ENCODE measurements at places on chromosomes 5 and 9.

GRCh38 chr9:90860826-90861225 is 59.2 kb downstream of the SYK start:
- DNase-seq = no peak

DNA sequence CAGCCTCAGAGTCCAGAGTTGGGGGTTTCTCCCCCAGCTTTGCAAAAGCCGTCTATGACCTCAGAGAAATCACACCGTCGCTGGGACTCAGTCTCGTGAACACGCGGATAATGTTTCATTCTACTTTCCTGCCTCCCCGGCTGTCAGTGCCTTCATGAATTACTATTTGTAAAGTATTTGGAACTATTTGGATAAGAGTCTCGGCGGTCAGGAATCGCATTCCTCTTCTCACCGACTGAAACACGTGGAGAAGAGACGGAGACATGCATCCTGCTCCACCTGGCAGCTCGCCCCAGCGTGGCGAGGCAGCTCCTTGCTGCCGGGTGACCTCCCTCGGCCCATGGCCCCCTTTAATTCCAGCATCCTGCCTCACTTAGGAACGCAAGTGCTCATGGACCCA is 23.9 kb downstream of the IRX2 start:
- no peak for DNase-seq

DNA sequence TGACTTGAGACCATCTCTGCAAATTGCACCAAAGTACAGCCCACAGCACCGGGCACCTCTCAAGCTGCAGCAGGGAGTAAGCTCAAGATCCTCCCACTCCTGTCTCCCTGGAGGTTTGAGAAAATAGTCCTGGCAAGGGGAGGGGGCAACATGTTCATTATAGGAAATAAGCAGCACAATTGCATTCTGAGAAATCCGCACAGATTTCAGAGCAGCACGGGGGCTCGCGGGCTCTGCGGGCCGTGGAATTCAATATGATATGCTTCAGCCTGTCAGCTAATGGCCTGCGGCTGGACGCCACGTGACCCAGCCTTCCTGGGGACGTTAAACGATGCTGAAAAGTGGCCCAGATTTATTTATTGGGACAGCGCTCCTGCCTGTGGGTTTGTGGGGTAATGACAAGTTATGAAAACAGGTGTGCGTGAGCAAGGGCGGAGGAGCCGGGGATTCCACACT is 156.4 kb downstream of the DAB2IP start:
- DNase-seq = no peak

GRCh38 chr5:125348936-125349831 is 602.7 kb upstream of the ZNF608 start:
- no peak for DNase-seq

- DNase-seq = no peak
Measured at GRCh38 chr5:85049020-85049419, 664.3 kb upstream of the EDIL3 start.

- DNase-seq = no peak
Measured at GRCh38 chr5:169695025-169695625, 58.0 kb downstream of the DOCK2 start.

DNA sequence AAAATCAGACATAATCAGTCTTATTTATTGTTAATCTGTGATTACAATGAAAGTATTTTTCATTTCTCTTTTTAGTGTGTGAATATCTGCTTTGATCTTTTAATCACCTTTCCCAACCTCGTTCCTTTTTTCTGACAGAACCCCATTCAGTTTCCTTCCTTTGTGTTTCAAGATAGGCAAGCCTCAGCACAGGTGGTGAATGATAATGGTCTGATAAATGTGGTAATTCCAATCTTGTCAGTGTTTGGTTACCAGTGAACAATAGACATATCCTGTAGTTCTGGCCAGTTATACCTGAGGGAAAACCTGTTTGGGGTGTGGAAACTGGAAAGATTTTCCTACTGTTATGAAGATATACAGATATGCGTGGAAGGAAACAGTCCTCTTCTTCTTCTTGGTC is 13.5 kb downstream of the STX17 start:
- no peak for DNase-seq

GRCh38 chr9:92308893-92309292 is 15.4 kb upstream of the IARS1 start:
- no peak for DNase-seq

DNA sequence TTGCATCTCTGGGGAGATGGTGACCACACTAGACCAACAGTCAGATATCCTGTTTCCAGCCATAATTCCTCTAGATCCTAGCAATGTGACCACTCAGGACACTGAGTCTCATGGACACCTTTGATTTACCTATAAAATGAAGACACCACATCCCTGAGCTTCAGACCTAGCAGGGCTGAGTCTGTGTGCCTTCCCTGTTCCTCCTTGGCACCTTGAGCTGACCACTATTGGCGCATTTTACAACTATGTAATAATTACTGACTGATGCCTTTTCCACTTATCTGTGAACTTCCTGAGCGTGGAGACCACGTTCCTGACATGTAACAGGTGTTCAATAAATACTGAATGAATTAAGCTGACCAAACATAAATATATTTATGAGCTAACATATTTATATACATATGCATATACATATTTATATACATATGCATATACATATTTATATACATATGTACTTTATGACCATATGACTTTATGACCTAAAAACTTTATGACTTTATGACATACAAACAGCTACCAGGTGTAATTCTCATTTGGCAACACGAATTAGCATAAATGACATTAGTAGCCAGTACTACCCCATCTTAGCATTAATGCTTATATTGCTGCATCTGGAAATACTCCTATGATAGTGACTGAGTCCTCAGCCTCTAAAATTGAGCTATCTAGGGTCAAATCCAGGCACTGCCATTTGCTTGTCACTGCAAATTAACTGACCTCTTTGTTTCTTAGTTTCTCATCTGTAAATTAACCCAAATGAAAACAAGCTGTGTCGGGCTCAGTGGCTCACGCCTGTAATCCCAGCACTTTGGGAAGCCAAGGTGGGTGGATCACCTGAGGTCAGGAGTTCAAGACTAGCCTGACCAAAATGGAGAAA is 150.6 kb downstream of the GNA14 start:
- no peak for DNase-seq

DNA sequence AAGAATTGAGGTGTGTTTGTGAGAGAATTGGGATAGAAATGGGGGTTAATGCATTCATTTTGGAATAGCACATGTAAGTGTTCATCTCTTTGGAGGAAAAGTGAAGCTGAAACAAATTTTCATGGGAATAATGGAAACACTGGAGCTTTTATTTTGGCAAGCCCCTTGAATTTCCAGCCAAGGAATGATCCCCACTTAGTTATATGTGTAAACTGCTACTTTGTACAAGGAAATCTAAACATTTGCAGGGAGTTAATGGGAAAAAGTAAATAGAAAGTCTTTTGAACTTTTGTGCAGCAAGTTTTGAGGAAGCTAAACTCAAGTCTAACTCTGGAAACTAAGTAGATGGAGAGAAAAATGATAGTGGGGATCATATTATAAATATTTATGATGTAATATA is 44.1 kb downstream of the CAMK4 start:
- no peak for DNase-seq

- DNase-seq = no peak
Measured at GRCh38 chr5:144004146-144004545, 166.3 kb downstream of the YIPF5 start.

DNA sequence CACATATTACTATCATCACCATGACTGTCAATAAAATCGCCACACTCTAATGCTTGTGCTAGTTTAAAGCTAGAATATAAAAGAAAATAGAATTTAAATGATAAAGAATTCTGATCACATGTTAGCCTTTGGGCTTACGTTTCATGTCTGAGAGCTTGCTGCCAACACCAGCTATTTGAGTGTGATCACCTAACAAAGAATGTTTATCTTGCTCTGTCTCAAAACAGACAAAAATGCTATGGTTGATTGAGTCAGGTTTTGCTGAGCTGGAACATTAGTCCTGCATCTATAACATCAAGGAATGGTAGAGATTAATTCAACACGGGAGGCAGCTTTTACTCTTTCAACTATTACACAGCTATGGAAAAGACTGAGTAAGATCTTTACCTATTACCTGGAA is 50.7 kb downstream of the MSX2 start:
- DNase-seq = no peak

GRCh38 chr5:121949885-121950284 is 11.9 kb upstream of the SRFBP1 start:
- DNase-seq = no peak

DNA sequence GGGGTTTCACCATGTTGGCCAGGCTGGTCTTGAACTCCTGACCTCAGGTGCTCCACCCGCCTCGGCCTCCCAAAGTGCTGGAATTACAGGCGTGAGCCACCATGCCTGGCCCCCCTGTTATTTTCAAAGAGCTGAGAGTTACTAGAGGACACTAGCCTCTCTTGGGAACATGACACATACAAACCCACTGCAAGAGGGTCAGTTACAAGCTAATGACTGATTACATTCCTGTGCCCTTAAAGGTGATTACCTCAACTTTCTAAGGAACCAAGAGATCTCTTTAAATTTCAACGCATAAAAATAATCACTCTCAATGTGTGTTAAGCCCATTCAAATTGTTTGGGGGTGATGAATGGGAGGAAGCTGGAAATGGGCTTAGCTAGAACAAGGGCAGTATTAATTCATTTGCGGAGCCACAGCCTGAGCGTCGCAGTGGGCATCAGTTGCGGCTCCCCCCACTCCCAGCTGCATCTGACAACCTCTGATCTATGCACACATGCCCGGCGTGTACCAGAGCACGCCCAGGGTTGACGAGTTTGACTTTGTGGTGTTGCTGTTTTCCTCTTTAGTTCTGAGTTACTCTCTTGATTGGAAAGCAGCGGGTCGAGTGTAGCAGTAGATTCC is 146.9 kb downstream of the GOLPH3 start:
- DNase-seq = no peak

DNA sequence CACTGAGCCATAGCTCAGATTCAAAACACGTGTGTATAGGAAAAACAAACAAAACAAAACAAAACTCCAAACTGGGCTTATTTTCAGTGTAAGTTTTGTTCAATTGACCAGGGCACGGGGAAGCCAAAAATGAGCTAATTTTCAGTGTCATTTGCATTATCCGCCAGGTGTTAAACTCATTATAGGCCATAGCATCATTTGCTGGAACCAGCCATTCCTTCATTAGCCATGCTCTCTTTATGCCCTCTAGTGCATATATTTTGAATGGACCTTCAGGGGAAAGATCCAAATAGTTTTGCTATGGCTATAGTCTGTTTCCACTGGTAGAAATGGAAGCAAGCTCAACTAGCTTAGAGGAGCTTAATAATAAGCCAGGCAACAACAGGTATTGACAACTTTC is 1205.2 kb upstream of the DMAC1 start:
- no peak for DNase-seq

GRCh38 chr5:96919754-96920197 is 16.1 kb upstream of the LNPEP start:
- no peak for DNase-seq

- no peak for DNase-seq
Measured at GRCh38 chr5:24059716-24060115, 552.3 kb downstream of the PRDM9 start.

DNA sequence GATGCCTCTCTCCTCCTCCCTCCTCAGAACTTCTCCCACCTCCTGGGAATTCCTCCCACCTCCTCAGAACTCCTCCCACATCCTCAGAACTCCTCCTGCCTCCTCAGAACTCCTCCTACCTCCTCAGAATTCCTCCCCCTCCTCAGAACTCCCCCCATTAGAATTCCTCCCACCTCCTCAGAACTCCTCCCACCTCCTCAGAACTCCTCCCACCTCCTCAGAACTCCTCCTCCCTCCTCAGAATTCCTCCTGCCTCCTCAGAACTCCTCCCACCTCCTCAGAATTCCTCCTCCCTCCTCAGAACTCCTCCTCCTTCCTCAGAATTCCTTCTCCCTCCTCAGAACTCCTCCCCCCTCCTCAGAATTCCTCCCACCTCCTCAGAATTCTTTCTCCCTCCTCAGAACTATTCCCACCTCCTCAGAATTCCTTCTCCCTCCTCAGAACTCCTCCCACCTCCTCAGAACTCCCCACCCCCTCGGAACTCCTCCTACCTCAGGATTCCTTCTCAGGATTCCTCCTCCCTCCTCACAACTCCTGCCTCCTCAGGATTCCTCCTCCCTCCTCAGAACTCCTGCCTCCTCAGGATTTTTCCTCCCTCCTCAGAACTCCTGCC is 23.9 kb downstream of the SLC46A2 start:
- no peak for DNase-seq

- no peak for DNase-seq
Measured at GRCh38 chr9:87887661-87888480, 5.2 kb downstream of the SPATA31E1 start.

DNA sequence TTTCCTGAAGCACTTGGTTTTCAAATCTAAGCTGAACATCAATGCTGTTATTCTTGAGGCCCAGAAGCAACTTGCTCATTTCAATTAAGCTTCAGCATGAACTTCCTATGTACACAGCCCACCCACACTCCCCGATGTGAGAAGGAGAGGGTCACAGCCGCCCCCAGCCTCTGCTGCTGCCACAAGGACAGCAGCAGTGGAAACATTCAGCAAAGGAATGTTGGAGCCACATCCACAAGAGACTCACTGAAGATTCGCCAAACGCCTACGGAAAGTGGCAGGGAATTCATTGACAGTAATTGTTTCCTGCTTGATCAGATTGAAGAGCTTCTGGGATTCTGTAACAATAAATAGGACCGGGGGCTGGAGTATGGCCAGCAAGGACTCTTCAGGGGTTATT is 2.9 kb downstream of the TGFBI start:
- peak; percentile 59 for DNase-seq

DNA sequence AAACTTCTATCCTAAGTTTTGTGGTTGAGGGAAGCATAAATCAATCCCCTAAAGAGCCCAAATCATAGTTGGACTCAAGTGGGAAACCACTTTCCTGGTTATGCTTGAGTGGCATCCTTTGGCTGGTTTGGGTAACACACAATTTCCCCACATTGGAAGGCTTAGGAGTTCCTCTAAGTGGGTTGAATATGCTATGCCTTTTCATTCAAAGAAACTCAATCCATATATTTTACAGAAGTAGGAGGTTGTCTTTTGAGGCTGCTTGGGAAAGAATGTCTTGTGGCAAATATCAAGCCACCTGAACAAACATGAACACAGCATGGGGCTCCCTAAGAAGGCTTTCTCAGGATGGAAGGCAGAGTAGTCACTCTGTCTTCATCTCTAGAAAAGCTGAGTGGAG is 121.1 kb downstream of the SPATA31D1 start:
- no peak for DNase-seq

- DNase-seq = no peak
Measured at GRCh38 chr5:74514888-74515551, 125.5 kb downstream of the ENC1 start.

DNA sequence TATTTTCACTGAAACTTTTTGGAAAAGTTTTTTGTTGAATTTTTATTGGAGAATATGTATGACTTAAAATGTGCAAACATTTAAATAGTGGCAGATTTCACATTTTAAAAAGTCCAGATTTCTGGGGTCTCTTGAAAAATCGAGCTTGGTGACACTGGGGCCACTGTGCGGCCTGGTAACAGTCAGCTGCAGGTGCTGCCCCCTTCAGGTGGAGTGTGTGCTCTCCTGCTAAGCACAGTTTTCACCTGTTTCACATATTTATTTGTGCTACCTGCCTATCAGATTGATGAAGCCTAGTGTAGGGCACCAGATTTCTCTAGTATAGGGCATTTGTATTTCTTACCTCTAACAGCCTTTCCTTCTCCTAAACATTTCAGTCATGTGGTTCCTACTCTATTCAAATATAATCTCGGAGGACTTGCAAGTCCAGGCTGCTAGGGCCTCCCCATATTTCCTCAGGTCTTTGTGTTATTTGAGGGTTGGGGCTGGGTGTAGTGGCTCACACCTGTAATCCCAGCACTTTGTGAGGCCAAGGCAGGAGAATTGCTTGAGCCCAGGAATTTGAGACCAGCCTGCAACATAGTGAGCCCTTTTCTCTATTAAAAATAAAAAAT is 95.8 kb upstream of the KLF9 start:
- DNase-seq = no peak

- DNase-seq = no peak
Measured at GRCh38 chr9:133792721-133793470, 54.7 kb upstream of the SARDH start.

All from RWPE2 (cell line).